ENCODE measurements at places on chromosomes 2 and 18.

DNA sequence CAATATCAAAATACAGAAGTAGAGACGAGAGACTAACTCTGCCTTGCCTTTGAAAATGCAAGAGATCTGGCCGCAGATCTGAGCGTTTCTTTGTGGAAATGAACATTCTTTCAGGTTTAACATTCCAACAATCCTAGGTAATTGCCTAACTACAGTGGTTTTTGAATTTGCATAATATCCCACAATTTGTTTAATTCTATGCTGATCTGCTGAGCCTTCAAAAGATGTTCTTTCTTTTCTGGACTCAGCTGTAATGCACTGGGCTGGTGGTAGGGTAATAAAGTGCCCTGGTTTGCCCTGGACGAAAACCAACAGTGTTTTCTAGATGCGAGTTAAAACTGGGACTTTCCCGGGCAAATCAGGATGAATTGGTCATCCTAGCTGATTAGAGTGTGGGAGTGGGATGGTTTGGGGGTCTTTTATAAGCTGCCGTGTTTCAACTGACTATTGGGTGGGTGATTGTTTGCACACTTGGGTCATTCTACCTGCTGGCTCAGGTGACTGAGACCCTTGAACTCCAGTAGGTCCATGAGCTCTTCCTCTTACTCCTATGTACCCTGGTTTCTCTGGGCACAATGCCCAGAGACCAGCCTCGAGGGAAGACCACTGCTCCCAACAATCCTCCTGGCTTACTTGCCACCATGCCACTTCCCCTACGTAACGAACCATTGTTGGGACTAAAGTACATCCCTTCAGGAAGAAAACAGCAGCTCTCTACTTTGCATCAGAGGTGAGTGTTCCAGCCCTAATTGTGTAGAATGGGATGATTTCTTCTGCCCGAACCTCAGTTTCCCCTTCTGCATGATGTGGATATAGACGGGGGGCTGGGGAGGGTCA is 3.4 kb upstream of the PAX8 start:
- DNase-seq: peak; percentile 71

DNA sequence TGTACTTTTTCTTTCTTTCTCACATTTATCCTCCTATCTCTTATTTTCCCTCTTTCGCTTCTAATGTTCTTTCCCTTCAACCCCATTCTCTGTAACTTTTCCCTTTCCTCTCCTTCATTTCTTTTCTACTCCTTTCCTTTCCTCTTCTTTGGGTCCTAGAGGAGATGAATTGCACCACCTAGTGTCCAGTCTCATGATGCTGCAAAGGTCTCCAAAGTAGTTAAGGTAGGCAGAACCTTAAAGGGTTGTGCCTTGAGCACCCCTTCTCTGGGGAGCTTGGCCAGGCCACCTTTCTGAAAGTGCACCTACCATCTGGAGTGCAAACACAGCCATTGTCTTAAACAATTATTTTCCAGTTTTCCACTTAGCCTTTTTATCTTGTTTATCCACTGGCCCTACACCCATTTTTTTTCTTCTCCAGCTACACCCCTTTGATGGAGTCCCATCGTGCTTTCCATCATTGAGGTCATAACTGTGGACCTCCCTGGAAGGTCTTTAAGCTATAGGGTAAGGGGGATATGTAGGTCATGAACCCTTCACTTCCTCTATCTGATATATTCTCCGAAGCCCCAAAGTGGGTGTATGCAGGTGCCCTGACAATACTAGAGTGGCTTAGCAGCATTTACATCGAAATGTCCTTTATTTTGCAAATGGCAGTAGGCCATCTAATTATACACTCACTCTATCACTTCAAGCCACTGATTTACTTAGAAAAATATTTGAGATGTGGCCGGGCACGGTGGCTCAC is 155.9 kb downstream of the ESCO1 start:
- DNase-seq: peak; percentile 59

- DNase-seq: no peak
Observed at GRCh38 chr2:201973305-201973928, 60.2 kb upstream of the FZD7 start.

- no peak for DNase-seq
Observed at GRCh38 chr2:15884790-15885189, 55.6 kb upstream of the MYCN start.

- DNase-seq: no peak
Observed at GRCh38 chr2:200820573-200821234, 9.0 kb downstream of the BZW1 start.

DNA sequence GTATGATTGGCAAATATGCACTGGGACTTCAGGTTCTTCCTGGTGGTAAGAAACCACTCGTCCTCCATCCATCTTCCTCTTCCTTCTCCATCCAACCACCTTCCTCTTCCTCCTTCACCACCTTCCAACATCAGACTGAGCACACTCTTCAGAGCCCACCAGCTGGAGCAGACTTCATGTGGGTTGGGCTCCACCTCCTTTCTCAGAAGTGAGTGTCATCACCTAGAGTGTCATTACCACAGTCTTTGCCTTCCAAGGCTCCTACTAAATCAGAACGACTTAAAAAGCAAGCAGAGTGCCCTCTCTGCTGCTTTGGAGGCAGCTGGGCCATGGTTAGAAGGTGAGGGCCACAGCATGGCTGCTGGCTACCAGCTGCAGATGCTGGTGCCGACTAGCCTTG is 171.6 kb downstream of the SH3RF3 start:
- DNase-seq: no peak

GRCh38 chr2:181203412-181203811 is 223.0 kb downstream of the UBE2E3 start:
- DNase-seq: peak; percentile 14

GRCh38 chr2:35501076-35501475 is 854.5 kb upstream of the CRIM1 start:
- DNase-seq: no peak

DNA sequence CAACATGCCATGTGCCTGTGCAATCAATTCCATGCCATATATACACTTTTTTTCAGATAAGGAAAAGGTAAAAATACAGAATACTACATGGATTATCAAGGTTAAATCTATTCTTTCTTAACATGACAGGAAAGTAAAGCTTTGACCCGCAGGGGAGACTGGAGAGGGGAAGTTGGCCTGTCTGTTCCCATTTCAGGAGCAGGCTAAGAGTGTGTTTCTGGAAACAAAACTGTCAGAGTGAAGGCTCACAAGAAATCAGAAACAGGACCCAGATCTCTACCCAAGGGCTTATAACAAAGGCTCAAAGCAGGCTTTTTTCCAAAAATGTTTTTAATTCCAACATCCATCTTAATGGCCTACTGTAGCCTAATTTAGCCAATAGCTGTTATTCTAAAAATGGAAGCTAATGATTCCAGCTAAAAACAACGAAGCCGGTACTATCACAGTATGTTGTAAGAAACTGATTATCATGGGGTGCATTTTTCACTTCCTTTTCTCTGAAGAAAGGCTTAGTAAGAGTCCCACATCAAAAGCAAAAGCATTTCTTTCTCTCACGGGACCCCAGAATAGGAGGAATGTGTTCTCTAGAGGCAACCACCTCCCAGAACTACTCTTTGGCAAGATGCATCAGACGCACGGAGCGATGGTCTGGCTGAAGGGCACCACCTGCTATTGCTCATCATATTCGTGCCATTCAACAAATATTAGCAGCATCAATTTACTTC is 41.4 kb downstream of the FECH start:
- no peak for DNase-seq

DNA sequence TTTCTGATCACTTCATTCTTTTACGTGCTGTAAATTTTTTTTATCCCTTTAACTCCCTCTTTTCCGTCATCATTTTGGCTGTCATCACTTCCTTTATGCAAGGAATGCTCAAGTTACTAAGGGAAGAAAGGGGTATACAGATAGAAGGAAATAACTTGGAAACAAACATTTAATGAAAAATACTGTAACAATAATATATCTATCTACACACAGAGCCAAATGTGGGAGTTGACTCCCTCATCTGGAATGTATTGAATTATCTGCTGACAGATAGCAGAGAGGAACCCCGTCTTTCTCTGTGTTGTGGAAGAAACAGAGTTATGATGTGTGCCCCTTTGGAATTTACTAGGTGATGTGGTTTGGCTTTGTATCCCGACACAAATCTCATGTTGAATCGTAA is 182.5 kb upstream of the NXPH2 start:
- DNase-seq: no peak

DNA sequence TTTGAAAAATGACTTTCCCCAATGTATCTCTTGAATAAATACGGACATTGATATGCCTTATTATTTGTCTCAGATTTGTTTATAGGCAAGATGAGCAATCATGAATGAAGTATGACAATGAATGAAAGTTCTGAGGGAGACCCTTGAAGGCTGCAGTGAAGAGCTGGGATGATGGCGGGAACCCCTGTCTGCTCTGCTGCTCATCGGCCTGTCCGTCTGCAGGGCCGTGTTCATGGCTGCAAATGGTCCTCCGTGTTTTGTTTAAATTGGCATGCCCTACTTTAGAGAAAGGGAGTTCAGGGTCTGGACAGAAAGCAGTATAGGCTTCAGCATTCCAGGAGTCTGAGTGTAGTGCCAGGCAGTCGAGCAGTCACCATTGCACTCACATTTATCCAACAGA is 1.2 kb upstream of the HS1BP3 start:
- no peak for DNase-seq

DNA sequence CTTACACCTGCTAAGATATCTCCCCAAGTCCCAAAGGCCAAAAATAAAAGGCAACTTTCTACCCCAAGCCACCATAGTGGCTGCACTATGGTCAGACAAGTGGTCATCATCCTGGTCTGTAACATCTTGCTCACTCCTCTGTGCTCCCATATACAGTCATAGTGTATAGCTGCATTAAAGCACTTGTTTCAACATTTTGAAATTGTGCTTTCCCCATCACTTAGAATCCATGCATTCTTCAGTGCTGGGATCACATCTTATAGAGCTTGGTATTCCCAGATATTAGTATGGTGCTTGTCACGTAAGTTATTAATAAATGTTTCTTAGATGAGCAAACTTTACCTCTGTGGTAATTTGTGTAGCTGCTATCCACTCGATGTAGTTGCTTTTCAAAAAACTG is 40.4 kb upstream of the CDC42EP3 start:
- peak; percentile 15 for DNase-seq

- no peak for DNase-seq
Observed at GRCh38 chr2:204022550-204022949, 86.0 kb downstream of the ICOS start.

- DNase-seq: no peak
Observed at GRCh38 chr2:5507367-5507766, 184.8 kb upstream of the SOX11 start.

DNA sequence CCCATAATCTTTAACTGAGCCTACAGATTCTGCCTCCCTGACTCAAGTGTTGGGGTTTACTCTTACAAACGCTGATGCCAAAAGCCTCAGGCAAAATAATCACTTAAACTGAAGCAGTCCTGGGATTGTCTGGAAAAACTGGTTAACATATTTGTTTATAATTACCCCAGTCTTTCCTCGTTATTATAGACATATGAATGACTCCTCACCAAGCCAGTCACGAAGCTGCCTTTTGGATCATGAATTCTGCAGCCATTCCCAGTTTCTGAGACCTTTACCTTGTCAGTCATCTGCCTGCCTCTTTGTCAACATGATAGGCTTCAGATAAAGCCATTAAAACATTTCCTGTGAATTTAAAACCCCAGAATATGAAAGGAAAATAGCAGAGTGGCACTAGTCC is 46.4 kb downstream of the MREG start:
- no peak for DNase-seq

- DNase-seq: no peak
Observed at GRCh38 chr18:67818432-67818831, 301.9 kb upstream of the DSEL start.

DNA sequence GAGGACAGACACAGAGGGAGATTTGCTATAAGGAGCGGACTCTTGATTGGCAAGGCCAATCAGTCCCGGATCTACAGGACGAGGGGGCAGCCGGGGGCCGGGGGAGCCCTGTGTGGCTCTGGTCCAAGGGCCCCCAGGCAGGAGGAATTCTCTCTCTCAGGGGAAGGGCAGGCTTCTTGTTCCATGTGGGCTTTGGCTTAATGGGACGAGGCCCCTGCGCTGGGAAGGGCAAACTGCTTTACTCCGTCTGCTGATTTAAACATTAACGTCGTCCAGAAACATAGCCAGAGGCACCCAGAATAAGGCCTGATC is 75.9 kb downstream of the TMEM18 start:
- no peak for DNase-seq

DNA sequence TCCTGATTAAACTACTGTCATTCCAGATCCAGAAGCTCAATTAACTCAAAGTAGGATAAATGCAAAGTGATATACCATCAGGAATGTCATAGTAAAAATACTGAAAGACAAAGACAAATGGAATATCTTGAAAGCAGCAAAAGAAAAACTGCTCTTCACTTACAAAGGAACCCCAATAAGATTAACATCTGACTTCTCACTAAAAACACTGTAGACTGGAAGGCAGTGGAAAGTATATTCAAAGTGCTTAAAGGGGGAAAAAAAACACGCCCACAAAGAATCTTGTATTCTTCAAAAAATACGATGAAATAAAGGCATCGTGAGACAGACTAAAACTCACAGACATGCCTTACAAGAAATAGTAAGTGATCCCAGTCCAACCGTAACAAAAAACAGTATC is 195.7 kb downstream of the DOK6 start:
- DNase-seq: no peak

GRCh38 chr2:59181347-59181746 is 940.2 kb upstream of the FANCL start:
- DNase-seq: no peak

GRCh38 chr2:217289907-217290280 is 430.0 kb upstream of the TNP1 start:
- no peak for DNase-seq

GRCh38 chr2:153967248-153967973 is 95.7 kb downstream of the GALNT13 start:
- no peak for DNase-seq

GRCh38 chr2:199847181-199847864 is 3.7 kb downstream of the FTCDNL1 start:
- no peak for DNase-seq

- DNase-seq: no peak
Observed at GRCh38 chr2:65778137-65778536, 345.7 kb upstream of the SPRED2 start.

DNA sequence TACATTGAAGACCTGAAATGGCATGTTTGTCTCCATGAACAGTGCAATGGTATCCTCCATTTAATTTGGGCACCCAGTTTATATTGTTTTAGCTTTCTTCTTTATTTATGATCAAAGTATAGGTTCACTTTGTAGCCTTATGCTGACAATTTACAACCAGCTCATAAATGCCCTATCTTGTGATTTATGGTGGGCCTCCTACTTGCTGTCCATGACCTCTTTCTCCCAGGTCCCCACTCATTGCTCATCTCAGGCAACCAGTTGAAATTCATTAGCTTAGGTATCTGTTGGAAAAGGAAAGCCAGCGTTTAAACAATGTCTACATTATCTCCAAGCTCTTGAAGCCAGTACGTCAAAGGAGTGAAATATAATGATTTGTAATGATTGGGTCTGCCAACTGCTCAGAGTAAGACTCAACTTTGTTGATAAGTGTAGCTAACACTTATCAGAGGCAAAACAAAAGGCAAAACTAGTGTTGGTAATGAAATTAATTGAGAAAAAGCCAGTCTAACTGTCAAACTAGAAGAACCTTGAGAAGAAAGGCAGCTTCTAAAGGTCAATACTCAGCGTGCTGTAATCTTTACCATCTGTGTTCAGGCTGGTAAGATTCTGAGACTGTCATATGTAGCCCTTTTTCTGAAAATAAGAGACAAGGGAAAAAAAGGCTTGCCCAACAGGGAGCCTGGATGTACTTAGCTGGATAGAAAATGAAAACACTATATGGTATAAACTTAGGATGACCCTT is 695.9 kb downstream of the EPHA4 start:
- no peak for DNase-seq
